ENCODE measurements at places on chromosomes 3 and 15. TPM values are rescaled to one million over a fixed set of nuclear protein-coding genes. Genes with fewer than 3 reads are reported as not detected.

GRCh38 chr3:194604837-194605236 lies 28.4 kb downstream of the TMEM44 start:
- no peak for DNase-seq

DNA sequence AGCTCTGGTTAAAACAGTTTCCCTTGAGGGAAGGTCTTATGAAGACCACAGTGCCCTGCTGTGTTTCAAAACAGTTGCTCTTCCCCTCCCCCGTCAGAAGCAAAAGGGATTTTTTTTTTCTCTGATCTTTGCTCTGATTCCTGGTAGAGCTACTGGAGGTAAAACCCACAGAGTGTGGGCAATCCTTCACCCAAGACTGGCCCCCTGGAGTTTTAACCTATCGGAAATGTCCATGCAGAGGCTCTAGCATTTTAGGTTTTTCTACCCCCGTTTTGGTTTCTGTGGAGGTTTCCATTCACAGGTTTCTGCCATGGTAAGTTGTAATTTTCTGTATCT lies 27.7 kb downstream of the GRM2 start:
- DNase-seq, result no peak

ISG20 gene
- total RNA-seq, result 11.0 TPM

GRCh38 chr15:41490355-41490754 lies 3.3 kb upstream of the ITPKA start:
- DNase-seq, result peak; percentile 89

- DNase-seq, result no peak
Observed at GRCh38 chr3:182294256-182294655, 499.0 kb upstream of the ATP11B start.

DNA sequence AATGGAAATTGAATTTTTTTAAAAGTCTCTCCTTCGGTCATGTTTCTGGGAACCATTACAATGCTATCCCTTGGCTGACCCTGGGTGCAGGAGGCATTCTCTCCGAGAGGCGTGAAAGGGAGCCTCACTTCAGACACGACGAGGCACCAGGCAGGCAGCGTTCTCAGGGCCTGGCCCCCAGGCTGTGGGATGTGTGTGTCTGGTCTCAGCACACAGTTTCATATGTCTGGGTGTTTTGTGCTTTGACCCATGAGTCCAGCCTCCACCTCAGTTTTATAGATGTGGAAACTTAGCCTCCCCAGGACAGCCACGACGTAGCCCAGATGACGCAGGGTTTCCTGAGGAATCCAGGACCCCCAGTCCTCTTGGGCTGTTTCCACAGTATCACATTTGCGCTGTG lies 34.0 kb downstream of the FGD5 start:
- no peak for DNase-seq

GRCh38 chr15:101712078-101712477 lies 12.2 kb downstream of the TARS3 start:
- DNase-seq, result no peak

- no peak for DNase-seq
Observed at GRCh38 chr3:20096135-20096685, 56.0 kb downstream of the KAT2B start.

CHRFAM7A gene
- total RNA-seq, result 7.4 TPM

DNA sequence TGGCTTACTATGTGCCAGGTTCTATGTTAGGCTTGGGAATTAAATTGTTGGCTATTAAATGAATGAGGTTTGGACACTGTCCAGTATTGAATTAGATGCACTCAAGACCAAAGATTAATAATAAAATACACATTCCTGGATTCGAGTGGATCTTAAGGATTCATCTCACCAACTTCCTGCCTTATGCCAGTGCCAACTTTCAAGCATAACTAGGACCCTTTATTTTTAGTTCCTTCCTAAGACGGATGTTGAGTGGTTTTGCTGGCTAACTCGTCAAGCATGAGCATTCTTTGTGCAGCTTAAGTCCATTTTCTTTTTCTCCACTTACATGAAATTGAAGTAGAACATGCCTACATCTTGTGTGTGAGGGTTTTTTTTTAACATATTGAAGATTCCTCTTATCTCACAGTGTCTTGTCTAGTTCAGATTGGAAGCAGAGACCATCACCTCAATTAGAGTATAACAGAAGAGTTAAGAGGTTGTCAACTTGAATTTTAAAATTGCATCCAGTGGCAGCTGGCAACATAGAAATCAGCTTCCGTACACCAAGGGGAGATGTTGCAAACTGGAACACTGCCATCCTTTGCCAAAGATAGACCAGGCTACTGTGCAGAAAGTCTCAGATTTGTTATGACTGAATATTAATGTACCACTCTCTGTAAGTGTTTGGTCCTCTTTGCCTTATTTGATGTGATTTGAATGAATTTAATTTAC lies 106.3 kb upstream of the BFSP2 start:
- no peak for DNase-seq

ANKDD1A gene
- 8.1 TPM for total RNA-seq

DNA sequence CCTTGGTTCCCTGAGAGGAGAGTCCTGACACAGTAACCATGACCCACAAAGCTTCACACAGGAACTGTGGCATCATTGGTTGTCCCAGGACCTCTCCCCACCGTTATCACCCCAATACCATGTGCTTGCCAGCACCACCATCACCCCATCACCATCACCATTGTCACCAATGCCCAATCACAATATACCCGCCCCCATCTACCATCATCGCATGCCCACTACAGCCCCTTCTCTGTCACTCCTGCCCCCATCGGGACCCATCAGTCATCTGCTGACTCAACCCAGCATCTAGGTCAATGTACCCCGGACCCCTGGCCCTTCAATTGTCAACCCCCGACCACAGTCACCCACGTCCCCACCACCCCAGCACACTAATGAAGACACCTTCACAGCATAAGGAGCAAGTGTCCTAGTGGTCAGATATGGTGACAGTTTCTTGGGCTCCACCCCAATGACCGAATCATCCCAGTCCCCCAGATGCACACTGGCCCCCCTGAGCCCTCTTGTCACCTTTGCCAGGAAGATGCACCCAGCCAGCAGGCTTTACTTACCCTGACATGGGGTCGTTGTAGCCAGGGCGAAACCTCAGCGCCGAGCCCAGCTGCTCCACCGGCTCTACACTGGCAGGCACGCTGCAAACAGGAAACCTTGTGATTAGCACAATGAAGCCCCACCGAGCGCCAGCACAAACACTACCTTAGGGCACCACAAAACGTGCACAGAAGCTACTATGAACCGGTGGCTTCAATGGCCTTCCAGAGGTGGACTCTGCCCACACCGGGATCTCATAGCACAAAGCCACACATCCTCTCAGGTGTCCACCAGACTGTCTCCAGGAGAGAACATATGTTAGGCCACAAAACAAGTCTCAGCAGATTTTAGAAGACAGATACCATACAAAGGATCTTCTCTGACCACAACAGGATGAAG lies 25.1 kb downstream of the SHISA5 start:
- no peak for DNase-seq

GRCh38 chr3:51977446-51978142 lies 2.7 kb downstream of the ABHD14A start:
- DNase-seq, result no peak

GRCh38 chr3:25191673-25192072 lies 236.4 kb upstream of the RARB start:
- no peak for DNase-seq

OTOL1 gene
- not detected for total RNA-seq

DNA sequence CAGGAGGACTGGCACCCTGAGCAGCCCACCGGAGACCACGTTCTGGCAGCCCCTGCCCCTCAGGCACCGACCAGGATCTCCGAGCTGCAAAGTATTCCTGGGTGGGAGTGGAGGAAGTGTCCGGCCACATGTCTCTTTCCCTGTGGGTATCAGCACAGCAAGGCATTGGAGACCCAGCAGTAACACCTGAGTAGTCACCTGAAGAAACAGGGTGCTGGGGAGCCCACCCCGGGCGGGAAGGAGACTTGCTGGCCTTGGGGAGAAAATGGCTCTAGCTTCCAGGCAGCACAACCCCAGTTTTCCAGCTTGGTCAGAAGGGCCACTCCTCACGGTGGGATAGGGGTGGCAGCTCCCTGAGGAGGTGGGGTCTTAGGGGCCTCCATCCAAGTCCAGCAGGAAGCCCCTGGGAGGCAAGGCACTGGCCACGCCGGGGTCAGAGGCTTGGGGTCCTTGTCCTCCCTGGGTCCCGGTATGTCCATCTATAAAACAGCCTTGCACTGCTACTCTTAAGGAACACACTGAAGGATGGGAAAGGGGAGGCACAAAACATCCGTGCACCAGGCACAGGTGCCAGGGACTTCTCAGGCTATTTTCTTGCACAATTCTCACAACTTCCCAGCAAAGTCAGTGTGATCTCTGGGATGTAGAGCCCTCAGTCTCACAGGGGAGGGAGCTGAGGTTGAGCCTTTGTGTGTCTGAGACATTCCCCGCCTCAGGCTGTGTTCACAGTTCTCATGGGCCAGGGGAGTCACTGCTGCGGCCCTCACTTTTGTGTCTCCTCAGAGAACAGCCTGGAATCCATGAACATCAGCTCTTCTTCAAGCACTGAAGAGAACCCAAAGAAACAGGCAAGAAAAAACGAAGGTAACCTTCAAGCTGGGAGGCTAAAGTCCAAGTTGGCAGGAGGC lies 11.9 kb downstream of the CFAP100 start:
- DNase-seq, result no peak

- no peak for DNase-seq
Observed at GRCh38 chr3:144622845-144623244, 651.2 kb downstream of the DIPK2A start.

HLTF gene
- 73.4 TPM for total RNA-seq
